ENCODE measurements at places on chromosomes 6 and 20.

GRCh38 chr20:38970302-38970701 is 8.2 kb downstream of the DHX35 start:
- DNase-seq, result no peak

GRCh38 chr6:134994431-134994830 is 44.5 kb upstream of the ALDH8A1 start:
- no peak for DNase-seq

DNA sequence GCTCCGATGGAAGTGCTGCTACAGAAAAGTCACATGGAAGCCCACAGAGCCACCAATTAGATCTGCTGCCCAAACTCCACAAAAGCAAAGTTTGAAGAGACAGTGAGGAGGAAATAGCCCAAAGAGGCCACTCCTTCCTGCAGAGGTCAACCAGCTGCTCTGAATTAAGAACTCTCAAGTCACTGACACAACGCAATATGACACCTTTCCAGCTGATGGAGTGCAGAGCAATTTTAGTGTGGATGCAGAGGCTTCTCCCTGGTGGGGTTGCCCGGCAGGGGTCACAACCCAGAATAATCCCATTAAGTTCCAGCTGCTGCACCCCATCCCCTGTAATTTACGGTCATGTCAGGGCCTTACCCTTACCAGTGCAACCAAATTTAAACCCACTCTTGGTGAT is 361.9 kb upstream of the JARID2 start:
- no peak for DNase-seq

DNA sequence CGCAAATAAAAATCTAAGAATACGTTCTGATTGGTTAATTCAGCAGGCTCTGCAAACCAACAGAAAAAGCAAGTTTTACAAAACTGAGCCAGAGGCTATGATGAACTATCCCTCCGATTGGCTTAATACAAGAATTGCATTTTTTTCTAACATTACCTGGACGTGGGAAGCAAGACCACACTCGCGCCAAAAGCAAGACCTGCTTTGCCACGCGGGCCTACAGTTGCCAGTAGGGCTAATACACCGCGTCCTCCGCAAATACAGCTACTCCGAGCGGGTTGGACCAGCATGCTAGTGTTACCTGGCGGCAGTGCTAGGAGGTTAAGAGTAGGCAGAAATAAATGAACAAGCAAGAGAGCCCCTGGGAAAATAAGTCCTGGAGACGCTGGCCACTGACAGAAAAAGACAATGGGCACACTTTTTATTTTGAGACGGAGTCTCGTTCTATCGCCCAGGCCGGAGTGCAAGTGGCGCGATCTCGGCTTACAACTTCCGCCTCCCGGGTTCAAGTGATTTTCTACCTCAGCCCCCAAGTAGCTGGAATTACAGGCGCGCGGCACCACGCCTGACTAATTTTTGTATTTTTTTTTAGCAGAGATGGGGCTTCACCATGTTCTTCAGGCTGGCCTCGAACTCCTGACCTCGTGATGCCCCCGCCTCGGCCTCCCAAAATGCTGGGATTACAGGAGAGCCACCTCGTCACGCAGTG is 131.9 kb upstream of the BTN3A2 start:
- no peak for DNase-seq

DNA sequence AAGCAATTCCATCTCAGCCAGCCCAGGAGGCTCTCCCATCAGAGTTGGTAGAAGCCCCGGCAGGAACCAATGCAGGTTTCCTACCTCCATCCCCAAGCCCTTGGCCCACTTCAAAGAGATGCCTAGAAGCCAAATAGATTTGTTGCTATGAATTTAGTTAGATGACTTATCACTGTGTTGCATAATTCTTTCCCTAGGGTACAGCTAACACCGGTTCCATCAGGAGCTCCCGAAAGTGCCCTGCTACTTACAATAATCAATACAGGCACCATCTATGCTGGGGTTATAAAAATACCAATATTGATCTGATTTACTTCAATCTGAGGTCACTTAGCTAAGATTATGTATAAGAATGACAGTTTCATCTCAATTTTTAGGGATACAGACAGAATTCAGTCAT is 113.0 kb downstream of the MAP7 start:
- DNase-seq, result no peak

DNA sequence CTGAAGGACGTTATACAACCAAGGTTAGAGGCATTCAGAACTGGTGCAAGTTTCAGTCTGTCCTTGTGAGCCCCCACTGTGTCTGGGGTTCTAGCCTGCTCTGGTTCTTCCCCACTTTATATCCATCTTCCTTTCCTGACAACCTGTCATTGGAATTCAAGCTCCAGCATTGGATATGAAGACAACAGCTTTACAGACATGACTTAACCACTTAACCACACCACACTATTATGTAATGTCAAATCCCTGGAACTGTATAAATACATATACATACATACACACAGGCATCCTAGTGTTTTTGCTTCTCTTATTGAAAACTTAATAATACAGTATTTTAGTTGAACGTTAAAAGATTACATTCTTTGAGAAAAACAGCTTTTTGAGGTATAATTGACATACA is 217.9 kb upstream of the SGK1 start:
- no peak for DNase-seq

DNA sequence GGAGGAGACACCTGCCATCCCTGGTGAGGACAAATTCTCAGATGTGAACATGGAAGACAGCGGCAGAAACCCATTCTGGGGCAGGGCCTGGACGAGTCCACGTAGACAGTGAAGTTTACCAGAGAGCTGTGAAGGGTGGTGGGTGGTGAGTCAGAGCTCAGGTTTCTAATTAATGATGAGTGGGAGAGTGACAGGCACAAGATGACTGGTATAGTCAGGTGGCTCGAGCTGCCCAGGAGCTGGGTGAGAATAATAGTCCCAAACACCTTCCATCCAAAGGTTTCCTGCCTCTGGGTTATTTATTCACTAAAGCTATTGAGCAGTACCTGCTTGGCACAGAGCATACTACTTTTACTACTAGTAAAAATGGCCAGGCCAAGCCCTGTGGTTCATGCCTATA is 6.0 kb downstream of the TLDC2 start:
- DNase-seq, result peak; percentile 73

DNA sequence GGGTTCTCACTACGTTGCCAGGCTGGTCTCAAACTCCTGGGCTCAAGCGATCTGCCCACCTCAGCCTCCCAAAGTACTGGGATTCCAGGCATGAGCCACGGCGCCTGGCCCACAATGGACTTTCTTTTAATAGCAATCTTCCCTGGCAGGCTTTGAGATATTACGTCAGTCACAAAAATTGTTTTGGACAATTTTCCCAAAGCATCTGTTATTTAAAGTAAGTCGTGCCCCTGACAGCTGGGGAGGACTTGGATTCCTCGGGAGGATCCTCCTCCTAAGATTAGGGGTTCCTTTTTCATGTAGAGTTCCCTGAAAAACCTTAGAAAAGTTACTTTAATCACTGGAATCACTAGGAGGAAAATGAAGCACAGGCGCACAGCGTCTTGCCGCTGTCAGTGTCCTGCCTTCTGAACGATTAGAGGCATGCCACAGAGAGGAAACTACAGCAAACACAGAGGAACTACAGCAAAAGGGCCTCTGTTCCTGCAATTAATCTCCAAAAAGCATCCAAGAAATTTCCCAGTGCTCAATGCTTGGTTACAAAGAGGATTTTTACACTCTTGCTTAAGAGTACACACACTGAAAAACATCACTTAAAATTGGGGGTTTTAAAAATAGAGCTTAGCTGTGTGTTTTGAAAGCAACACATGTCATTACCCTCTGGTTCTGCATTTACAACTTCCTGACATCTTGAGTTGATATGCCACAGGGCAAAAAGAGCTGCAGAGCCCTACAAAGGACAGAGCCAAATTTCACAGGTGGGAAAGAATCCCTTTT is 4.5 kb downstream of the ACSS1 start:
- DNase-seq, result no peak

- no peak for DNase-seq
Observed at GRCh38 chr20:60816901-60817300, 435.2 kb upstream of the CDH4 start.

DNA sequence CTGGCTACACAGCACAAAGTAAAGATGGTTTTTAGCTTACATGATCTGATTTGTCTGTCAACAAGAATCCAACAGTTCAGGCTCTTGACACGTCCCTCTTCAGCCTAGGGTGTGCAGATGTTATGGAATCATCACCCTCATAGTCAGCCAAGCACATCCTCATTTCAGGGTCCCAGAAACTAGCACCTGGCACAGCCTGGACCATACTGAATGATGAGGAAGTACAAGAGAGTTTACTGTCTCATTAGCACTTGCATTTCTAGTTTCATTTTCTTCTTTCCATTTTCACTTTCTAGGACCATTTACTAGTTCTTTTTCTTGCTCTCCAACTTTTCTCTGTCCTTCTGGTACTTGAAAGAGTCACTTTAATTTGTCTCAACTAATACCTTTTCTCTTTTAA is 6.5 kb downstream of the RIPOR2 start:
- DNase-seq, result no peak

DNA sequence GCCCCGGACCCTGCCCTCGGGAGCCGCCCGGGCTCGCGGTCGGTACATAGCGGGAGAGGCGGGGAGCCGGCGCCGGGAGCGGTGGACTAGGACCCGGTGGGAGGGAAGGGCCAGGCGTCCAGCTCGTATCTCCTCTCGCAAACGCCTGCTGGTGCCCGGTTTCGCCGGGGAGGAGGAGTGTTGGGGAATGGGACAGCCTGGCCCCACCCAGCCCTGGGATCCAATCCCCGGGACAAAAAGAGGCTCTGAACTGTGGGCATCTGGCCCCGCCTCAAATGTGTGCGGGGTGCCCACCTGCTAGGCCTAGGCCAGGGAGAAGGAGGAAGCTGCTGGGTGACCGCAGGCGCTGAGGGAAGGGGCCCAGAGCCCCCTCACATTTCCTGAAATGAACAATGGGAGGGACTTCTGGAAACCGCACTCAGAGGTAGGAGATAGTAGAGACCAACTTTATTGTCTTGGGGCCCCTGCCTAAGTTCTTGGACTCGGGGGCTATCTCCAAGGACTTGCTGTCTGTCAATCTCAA is at the start of gene KCNK17:
Gene KCNK17, minus strand, starts transcription at position 147 of the 523 bp plus-strand sequence. Its CDS starts 99 bp downstream, at position 48.
- DNase-seq, result no peak

- no peak for DNase-seq
Observed at GRCh38 chr6:143253586-143253985, 192.9 kb downstream of the AIG1 start.

DNA sequence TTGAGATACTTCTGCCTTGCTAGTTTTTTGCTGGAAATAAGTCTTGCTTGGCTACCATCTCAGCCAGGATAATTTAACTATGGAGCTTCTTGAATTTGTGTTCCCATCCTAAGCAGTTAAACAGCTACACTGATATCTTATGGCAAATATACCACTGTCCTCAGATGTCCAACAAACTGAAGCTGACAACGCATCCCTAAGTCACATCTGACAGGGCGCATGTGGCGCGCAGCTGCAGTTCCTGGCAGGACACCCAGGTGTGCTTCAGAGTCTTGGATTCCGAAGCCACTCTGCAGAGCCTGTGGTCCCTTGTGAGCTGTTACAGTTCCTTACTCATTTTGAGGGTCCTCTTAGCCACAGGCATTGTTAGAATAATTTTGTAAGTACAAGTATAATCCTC is 127.9 kb downstream of the WDR27 start:
- no peak for DNase-seq

GRCh38 chr20:24501764-24502556 is 32.5 kb downstream of the SYNDIG1 start:
- no peak for DNase-seq

DNA sequence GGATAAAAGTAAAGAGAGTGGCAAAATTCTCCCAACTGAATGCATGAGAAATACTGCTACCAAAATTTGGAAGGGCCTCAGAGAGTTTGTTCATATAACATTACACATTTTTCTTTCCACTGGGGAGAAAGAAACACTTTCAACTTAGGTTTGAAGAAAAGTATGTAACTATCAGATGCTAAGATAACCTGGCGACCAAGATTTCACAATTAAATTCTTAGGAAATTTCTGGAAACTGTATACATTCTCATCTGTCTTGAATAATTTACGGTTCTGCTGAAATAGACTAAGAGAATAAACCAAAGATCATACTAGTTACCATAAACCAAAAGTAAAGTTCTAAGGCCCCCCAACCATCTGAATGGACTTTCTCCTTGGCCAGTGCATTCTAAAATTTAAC is 413.0 kb upstream of the RUNX2 start:
- DNase-seq, result no peak

DNA sequence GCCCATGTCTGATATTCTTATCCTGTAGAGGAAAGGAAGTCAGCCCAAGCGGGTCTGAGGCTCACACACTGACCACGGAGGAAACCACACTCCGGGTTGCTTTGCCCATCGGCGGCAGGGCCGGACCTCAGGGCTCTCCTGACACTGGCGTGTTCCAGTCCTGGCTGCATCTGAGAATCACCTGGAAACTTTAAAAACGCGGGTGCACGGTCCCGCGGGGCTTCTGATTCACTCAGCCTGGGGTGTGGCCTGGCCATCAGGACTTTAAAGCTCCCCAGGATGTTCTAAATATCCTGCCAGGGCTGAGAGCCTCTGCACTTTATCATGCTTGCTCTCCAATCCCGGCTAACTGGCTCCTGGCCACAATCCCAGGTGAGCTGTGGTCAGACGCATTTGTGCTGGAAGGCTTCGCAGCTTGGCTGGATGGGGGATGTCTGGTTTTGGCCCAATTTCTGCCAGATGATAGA is 47.7 kb upstream of the DACT2 start:
- DNase-seq, result no peak

GRCh38 chr20:22862671-22863230 is 172.4 kb upstream of the SSTR4 start:
- DNase-seq, result no peak

DNA sequence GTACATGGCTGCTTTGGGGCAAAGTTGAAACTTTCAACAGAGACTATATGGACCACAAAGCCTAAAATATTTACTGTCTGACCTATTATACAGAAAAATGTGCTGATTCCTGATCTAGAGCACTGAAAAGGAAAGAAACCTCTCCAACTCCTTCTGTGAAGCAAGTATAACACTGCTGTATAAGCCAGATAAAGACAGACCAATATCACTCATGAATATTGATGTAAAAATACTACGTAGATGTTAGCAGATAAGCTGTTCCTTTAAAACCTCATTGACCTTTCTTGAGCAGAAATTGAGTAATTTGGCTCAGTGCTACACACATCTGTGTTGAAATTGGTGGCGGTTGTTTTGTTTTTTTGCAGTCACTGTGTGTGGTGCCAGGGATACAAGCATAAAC is 69.9 kb upstream of the HDAC2 start:
- DNase-seq, result no peak

GRCh38 chr6:7933794-7934193 is 23.2 kb upstream of the TXNDC5 start:
- DNase-seq, result peak; percentile 60

GRCh38 chr6:816510-817084 is 123.7 kb upstream of the EXOC2 start:
- no peak for DNase-seq

GRCh38 chr6:69012876-69013275 is 377.8 kb downstream of the ADGRB3 start:
- no peak for DNase-seq

- DNase-seq, result no peak
Observed at GRCh38 chr20:18571009-18571408, 3.8 kb downstream of the SMIM26 start.

- no peak for DNase-seq
Observed at GRCh38 chr20:51660672-51661608, 107.2 kb downstream of the ATP9A start.
